ENCODE measurements at places on chromosomes 12 and 14.

GRCh38 chr12:115790526-115790925, 487.0 kb downstream of the MED13L start:
- no peak for DNase-seq

DNA sequence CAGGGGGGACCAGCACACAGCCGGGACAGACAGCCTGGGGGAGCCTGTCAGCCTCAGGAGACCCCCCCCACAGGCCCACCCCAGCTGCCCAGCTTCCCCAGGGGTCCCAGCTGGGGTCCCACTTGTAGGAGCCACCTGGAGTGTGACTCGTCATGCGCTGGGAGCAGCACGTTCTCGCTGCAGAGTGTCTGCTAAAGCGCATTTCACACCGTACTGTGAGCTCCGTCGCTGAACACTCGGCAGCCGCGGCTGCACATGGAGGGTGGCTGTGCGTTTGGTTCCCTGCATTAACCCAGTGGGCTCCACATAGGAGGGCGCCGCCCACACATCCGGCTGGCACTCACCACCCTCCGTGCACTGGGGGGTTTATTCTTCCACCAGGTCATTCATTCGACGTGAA, 56.7 kb downstream of the FBRSL1 start:
- DNase-seq, result no peak

DNA sequence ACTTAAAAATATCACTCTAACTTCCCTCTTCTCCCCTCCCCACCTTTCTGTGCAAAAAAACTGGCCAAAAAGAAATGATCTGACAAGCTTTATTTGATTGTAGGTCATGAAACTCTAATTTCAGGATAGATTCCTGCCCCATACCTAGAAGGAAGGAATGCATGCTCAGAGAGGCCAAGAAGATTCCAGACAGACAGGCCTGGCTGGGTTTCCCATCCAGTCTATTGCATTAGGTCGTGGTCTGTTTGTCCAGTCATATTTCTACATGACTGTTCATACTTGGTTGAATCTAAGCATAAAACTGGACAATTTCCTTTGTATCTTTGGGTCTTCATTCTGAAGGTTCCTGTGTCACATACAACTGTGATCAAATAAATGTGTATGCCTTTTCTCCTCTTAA, 20.0 kb upstream of the SLC15A5 start:
- DNase-seq, result no peak

- no peak for DNase-seq
These were observed 37.3 kb upstream of the MYL2 start for GRCh38 chr12:110957652-110958051.

DNA sequence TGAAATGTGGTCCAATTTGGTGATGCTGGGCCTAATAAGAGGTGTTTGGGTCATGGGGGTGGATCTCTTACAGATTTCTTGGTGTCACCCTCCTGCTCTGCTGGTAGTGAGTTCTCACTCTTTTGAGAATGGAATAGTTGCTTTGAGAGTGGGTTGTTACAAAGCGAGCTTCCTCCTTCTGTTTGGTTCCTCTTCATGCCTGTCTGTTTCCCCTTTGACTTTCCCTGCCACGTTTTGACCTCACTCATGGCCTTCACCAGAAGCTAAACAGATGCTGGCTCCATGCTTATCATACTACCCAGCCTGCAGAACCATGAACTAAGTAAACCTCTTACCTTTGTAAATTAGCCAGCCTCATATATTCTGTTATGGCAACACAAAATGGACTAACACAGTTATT, 57.7 kb upstream of the LDHB start:
- no peak for DNase-seq

DNA sequence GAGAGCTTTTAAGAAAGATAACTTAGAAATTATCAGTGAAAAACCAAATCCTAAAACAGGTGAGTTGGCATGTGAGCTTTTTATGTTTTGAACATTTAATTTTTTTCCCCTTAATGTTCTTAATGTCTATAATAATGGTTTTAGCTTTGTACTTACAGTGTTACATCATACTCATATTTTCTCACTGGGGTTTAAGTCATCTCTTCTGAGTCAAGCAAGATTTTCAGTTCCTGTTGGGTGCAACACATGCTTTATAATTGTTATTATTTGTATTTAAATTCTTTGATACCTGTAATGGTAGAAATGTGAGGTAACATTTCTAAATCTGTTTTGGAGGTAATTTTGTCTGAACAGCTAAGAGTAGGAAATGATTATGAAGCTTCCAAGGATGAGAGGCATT, 113.0 kb downstream of the PLEKHA5 start:
- no peak for DNase-seq

- peak; percentile 91 for DNase-seq
These were observed 53.8 kb downstream of the SPTLC2 start for GRCh38 chr14:77562681-77563080.

DNA sequence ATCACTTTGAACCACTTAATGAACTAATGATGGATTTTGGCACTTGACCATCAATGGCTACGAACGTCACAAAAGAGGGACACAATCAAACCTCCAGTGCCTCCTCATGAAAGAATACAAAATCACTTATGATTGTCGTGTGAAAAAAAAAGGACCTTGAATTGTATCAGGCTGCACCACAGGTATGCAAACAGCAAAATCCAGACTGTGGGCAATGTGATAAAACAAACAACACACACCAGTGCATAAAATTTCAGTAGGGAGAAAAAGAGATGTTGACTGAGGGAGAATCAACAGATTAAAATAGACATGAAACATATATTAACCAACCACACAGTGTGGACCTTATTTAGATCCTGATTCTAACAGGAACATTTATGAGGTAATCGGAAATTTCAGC, 2.6 kb downstream of the TSPAN8 start:
- DNase-seq, result no peak

- DNase-seq, result no peak
These were observed 209.6 kb downstream of the EMP1 start for GRCh38 chr12:13405961-13406703.

DNA sequence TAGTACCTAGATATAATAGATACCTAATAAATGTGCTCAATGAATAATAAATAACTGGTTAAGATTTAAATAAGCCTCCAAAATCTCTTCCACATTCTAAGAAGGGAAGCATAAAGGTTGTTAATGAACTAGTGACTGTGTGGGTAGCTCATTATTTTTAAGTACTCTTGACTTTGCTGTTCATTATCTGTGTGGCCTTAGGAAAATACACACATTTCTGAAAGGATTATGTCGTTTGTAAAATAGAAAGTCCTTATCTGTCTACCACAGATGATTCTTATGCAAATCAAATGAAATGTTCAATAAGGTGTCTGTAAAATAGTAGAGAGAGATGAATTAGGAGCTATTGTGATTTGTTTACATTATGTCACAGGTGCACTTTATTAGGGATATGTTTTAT, 119.5 kb downstream of the LRRK2 start:
- DNase-seq, result no peak

GRCh38 chr12:52603314-52603713, 2.1 kb upstream of the KRT72 start:
- no peak for DNase-seq

DNA sequence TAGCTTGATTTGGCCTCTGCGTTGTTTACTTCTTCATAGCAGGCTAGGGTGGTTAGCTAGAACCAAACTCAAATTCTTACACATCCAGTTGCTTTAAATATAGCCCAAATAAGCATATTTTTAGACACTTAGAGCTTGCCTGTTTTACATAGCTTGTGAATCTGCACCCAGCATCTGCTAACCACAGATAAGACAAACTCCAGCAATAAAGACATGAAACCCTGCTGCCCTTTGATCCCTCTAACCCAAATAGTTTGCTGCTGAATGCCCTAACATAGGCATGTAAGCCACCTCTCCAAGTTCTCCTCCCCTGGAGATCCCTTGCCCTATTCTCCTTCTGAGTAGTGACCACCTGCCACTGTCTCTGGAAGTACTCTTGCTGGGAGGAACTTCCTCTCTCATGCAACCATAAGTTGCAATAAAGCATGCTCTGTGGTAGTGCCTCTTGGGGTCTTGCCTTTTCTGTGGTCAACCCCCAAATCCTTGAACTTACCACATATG, 185.6 kb downstream of the TMEM117 start:
- DNase-seq, result no peak

GRCh38 chr12:118541934-118542333, 165.6 kb downstream of the SUDS3 start:
- DNase-seq, result no peak

DNA sequence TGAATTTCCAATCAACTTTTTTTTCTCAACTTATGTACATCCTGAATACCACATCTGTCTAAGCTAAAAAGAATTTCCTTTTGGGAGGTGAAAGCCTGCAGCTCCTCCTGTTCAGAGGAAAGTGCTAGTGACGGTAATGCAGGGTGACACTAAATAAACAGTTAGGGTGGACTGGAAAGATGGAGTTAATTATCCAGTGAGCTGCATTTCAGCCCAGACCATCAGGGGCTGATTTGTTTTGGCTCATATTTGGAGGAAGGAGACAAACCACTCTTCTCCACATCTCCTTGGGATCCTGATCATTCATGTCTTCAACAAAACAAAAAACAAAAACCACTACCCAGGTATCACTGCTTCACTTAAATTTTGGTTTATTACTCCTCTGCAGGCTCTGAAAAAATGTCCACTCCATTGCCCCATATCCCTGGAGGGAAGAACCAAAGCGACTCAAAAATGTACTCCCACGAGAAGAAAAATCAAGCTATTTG, 5.1 kb upstream of the SIX1 start:
- DNase-seq, result peak; percentile 81

DNA sequence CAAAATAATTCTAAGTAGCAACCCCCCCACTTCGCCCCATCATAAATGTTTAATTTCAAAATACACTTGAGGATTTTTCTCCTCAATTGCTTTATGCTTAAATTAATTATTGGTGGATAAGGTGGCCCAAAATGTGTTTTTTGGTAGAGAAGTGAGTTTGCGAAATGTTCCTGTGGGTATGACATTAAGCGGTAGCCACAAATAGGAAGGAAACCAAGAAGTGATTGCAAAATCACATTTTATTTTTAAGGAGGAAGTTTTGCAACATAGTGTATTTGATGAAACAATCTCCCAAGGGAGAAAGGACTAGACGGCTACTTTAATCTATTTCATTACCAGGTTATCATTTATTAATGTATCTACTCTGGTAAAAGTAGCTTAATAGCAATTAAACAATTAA, 25.5 kb downstream of the SLC25A3 start:
- no peak for DNase-seq

GRCh38 chr12:54294953-54295566, 5.8 kb downstream of the NFE2 start:
- DNase-seq, result no peak

GRCh38 chr12:80268924-80269749, 169.8 kb downstream of the OTOGL start:
- DNase-seq, result peak; percentile 96

- peak; percentile 85 for DNase-seq
These were observed 8.3 kb downstream of the FMNL3 start for GRCh38 chr12:49698619-49699545.

- DNase-seq, result no peak
These were observed 3.6 kb upstream of the IGFBP6 start for GRCh38 chr12:53093777-53094393.

DNA sequence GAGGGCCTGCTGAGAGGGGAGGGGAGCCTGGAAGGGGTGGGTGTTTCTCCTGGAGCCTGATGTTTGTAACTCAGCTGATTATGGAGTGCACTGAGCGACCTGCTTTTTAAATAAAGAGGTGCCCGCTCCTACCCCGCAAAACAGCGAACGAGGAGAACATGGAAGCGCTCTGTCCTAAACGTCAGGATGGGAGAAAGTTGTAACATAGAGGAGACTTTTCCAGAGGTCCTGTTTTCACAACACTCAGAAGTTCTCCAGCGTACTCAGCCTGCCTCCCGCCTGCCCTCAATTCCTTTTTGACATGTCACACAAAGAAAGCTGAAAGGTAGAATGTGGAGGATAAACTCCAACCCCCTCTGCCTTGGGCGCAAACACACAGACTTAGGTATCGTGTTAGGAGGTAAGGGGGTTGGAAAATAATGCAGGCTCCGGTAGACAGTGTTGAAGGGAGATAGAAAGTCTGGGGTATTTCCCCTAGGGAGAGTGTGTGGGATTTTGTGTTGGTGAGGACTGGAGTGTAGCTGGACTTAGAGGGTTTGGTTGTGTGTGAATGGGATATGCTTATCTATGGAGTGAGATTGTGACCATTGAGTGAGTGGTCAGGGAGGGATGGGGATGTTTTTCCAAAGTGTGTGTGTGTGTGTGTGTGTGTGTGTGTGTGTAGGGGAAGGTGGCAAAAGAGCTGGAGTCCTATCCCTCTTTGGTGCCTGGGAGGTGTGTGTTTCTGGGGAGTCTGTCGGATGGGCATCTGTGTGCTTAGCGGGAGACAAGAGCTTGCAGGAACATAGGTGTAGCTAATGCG, 2.1 kb downstream of the NTF3 start:
- no peak for DNase-seq
